ENCODE measurements at places on chromosomes 4 and X. TPM values are rescaled to one million over a fixed set of nuclear protein-coding genes. Genes with fewer than 3 reads are reported as not detected.
A peak's percentile ranks its signal among the peaks of the same experiment; 100 is the strongest.

The TMPRSS11E gene
- polyA plus RNA-seq: not detected

The IL21 gene
- polyA plus RNA-seq: not detected

The CXCR3 gene
- 0.09 TPM for polyA plus RNA-seq

The COX7B gene
- 313 TPM for polyA plus RNA-seq

The SLC39A8 gene
- 22.7 TPM for polyA plus RNA-seq

The FGFBP1 gene
- polyA plus RNA-seq: 0.18 TPM

GRCh38 chr4:73245955-73246354 is 12.6 kb downstream of the ANKRD17 start:
- DNase-seq: no peak

- no peak for DNase-seq
Measured at GRCh38 chr4:124428648-124429047, 283.9 kb downstream of the ANKRD50 start.

DNA sequence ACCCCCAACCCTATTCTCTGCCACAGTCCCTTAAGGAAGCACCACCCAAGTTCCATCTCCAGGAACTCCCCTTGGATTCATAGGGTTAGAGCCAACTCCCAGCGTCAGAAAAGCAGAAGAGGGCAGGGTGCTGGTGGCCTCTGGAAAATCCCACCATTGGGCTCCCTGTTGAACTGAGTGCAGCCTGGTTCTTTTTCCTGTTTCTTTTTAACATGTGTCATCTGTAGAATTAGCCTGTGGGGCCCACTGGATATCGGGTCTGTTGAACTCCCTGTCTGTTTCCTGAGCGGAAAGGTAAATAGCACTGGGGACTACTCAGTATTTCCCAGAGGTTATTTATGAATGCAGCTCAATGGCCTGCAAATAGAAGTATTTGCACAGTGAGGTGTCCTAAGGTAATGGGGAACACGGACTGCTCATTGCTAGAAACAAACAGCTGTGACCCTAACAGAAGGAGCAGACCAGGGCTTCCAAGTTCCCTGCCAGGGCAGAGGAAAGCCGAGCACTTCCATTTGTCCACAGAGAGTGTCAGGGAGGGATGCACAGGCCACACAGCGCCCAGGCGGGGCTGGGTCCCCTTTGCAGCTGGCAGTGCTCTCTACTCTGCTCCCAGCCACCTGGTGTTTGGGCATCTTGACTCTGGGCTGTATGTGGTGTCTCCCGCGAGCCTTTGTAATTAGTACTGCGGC is 102.6 kb downstream of the FHDC1 start:
- no peak for DNase-seq

- DNase-seq: no peak
Measured at GRCh38 chr4:174397366-174398155, 113.8 kb downstream of the CEP44 start.

DNA sequence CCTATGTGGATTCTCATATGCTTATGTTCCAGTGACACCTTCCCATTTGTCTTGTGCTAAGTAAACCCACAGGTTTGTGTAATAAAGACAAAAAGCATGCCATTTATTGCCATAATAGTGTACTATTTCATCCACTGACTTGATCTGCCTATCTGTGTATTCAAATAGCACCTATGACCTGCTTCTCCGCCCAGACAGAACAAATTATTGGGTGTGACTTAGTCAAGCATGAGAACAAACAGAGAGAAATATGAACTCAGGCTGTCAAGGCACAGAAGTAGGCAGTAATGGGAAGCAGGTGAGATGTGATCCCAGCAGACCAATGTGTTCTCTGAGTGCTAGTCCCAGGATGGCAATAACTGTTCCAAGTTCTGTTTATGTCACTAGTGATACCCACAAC is 25.4 kb downstream of the ELOVL6 start:
- no peak for DNase-seq

DNA sequence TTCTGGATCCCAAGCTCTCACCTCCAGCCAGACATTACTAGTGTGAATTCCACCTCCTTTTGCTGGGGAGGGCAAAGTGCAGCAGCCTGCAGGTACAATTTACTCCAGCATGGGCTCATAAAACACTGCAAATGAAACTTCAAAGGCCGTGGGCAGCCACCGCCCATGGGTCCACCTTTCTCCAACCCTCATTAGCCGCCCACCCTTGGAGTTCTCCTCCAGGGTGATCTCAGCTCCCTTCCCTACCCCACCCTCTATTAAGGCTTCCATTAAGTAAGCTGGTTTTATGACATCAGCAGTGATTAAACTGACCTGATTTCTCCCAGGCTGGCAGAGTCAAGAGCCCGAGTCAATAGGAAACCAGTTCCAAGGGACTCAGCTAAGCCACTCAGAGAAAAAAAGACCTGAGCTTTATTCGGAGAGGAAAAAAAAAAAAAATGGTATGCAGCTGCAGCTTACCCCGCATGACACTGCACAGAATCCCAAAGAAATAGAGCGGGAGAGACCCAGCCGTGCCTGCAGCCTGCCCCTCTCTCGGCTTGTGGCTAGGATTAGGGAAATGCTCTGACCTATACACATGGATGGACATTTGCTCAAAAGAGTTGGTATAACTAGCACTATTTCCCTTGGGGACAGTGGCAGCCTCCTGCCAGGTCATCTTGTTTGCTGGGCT is 319.6 kb downstream of the PTTG2 start:
- no peak for DNase-seq

DNA sequence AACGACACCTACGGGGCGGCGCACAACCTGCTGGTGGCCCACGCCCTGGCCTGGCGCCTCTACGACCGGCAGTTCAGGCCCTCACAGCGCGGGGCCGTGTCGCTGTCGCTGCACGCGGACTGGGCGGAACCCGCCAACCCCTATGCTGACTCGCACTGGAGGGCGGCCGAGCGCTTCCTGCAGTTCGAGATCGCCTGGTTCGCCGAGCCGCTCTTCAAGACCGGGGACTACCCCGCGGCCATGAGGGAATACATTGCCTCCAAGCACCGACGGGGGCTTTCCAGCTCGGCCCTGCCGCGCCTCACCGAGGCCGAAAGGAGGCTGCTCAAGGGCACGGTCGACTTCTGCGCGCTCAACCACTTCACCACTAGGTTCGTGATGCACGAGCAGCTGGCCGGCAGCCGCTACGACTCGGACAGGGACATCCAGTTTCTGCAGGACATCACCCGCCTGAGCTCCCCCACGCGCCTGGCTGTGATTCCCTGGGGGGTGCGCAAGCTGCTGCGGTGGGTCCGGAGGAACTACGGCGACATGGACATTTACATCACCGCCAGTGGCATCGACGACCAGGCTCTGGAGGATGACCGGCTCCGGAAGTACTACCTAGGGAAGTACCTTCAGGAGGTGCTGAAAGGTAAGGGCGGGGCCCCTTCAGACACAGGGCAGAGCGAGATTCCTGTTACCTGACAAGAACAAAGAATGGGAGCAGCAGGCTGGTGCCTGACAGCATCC is 11.7 kb downstream of the RPL9 start:
- peak; percentile 30 for DNase-seq

DNA sequence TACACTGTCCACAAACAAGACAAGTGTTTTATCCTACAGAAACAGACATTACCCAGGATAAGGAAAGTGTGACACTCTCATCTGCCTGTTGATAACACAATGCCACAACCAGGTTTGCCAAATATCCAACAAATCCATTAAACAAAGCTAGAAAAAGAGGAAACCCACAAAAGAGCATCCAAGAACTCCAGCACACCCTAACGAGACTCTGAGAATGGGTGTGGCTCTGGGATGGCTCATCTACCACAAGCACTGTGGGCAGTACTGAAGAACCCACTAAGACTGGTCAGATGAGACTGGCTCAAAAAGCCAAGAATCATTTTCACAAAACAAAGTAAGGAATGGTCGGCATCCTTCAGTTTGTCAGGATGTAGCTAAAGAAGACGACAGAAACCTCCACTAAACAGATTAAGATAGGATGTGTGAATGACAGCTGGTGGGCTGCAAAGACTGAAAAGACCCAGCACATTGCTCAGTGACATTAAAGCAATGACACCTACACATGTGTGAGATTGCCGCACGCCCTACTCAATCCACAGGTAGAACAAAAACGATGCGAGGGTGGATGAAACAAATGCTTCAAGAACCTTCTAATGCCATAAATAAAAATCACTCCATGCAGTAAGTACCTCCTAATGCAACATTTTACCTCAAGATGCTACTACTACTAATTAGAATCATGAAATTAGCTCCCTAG is 14.7 kb downstream of the ATP8A1 start:
- DNase-seq: no peak

- no peak for DNase-seq
Measured at GRCh38 chrX:154098551-154098950, 1.0 kb upstream of the MECP2 start.

GRCh38 chr4:180284267-180284666 is 1958.9 kb upstream of the TENM3 start:
- DNase-seq: no peak

DNA sequence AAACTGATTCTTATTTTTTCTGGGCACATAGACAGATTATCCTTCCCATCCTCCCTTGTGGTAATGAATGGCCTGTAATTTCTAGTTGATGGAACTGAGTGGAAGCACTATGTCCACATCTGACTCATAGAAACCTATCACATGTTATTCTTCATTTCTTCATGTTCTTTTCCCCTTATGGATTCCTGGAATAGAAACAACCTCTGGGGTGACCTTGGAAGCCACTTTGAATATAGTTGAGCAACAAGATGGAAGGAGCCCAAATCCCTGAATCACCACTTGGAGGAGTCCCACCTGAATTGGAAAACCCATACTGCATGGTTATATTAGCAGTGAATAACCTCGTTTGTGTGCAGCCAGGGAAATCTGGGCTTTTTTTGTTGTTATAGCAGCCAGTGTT is 137.8 kb downstream of the MID1IP1 start:
- DNase-seq: no peak

GRCh38 chr4:55763996-55764395 is 55.6 kb upstream of the EXOC1L start:
- DNase-seq: no peak

- no peak for DNase-seq
Measured at GRCh38 chrX:111083081-111083480, 12.9 kb upstream of the PAK3 start.

- no peak for DNase-seq
Measured at GRCh38 chrX:40083120-40083978, 14.4 kb downstream of the BCOR start.
